Glomerular endothelial cell (primary cell): ENCODE measurements at places on chromosomes 16 and 17.

- no peak for DNase-seq
Measured at GRCh38 chr16:72198771-72199201, 26.8 kb upstream of the PMFBP1 start.

GRCh38 chr16:48478393-48478792, 93.2 kb upstream of the SIAH1 start:
- DNase-seq = no peak

- DNase-seq = no peak
Measured at GRCh38 chr16:87560428-87561199, 41.7 kb upstream of the JPH3 start.

GRCh38 chr16:86337138-86337537, 173.2 kb upstream of the FOXF1 start:
- no peak for DNase-seq

GRCh38 chr17:17151541-17151940, 54.6 kb downstream of the PLD6 start:
- no peak for DNase-seq

DNA sequence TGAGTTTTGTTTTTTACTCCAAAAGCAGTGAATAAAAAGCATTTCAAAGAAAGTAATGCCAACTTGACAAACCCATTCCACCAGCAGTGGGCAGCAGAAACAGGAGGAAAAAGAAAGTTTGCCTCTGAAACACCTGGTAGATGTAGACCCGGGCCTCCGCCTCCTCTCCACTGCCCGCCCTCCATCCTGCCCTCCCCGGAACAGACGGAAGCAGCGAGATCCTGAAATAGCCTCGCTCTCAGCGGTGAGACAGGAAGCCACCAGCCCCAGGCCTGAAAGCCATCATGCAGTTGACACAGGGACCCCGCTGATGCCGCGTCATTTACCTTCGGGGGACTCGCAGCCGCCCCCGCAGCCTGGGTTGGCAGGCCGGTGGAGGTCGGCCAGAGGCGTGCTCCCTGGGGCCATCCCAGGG, 67.8 kb downstream of the C16orf78 start:
- DNase-seq = no peak

- DNase-seq = no peak
Measured at GRCh38 chr16:58128711-58129096, 477 bp downstream of the CFAP20 start.

GRCh38 chr17:82349287-82349701, 9.8 kb upstream of the TEX19 start:
- no peak for DNase-seq

DNA sequence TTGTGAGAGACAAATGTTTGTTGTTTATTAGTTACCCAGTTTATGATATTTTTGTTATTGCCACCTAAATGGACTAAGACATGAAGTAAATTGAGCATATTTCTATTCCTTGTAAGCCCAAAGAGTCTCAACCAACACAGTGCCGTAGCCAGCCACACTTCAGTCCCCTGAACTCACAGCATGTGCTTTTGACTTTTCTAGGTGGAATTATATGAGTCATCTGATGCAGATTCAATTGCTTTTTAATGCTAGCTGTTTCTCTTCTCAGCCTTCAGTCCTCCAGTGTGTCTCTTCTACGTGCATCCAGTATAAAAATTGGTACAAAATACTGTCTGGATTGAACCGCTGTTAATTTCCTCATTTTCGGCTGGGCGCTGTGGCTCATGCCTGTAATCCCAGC, 39.0 kb downstream of the IQCK start:
- DNase-seq = no peak

DNA sequence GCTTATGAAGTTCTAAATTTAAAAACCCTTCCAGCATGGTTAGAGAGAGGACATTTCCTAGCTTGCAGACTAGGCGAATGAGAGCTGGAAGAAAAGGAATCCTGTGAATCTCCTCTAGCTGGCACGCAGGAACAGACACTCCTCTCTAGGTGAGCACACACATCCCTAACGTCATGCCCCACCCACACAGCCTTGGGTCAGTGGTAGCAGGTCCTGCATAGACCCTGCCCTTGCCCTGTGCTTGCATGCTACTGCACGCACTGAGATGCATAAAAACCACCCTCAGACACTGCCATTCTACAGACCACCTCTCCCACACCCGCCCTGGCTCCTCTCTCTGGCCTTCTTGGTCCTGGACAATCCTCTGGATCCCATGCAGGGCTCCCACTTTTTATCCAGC, 23.5 kb downstream of the CES1 start:
- DNase-seq = no peak

DNA sequence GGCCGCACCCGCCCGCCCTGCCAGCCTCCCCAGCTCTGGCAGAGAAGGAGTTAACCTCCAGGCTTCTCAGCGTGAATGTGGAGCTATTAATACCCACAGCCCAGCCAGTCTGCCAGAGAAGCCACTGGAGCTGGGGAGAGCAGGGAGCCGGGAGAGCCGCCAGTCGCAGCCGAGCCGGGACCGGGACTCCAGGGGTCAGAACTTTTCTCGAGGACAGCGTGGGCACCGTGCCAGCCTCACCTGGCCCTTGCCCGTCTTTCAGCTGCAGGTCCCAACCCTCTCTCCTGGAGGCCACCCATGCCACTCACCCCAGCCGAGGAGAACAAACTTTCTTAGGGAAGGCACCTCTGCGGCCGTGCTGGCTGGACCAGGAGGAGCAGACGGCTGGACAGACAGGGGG, 33.8 kb upstream of the SBK1 start:
- DNase-seq = no peak

GRCh38 chr16:53085369-53085843, 30.6 kb downstream of the CHD9 start:
- no peak for DNase-seq
